ENCODE measurements at places on chromosomes 12 and 14.

GRCh38 chr12:66144791-66145754 is 14.5 kb upstream of the LLPH start:
- DNase-seq: peak; percentile 77

- DNase-seq: no peak
Measured at GRCh38 chr14:101834397-101834796, 72.9 kb downstream of the PPP2R5C start.

DNA sequence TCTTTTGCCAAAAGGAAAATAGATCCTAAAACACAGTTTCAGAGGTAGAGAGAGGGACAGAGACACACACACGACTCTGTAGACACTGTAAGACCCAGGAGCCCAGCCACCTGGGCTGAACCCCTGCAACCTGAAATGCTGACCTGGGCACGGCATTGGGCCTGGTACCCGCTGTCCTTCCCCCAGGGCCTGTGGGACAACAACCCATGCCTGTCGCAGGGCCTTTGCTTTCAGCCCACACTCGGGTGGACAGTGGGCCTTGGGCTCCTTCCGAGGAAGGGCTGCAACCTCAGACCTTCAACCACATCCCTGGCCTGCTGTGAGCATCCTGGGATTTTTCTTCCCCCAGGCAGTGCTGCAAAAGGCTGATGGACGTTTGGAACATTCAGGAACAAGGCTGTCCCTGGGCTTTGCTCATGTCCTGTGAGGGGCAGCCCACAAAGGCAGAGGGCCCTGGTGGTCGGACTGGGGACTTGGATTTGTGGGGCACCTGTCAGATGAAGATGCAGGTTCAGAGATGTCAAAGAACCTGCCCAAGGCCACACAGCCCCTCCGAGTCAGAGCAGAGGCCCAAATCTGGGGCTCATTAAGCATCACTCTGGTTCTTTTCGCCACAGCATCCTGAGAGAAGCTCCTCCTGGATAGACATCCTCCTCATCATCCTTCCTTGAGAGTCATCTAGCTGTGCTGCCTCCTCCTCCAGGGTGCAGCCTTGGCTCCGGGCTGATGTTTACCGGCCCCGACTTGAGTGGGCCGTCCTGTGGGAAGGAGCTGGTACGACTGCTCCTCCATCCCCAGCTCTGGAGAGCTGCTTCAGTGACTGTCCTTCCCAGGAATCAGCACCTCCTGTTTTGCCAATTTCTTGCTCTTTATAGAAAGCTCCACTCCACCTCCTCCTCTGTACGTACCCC is 32.7 kb downstream of the CCDC92 start:
- DNase-seq: no peak

GRCh38 chr12:83538361-83538965 is 851.8 kb downstream of the TMTC2 start:
- DNase-seq: no peak

DNA sequence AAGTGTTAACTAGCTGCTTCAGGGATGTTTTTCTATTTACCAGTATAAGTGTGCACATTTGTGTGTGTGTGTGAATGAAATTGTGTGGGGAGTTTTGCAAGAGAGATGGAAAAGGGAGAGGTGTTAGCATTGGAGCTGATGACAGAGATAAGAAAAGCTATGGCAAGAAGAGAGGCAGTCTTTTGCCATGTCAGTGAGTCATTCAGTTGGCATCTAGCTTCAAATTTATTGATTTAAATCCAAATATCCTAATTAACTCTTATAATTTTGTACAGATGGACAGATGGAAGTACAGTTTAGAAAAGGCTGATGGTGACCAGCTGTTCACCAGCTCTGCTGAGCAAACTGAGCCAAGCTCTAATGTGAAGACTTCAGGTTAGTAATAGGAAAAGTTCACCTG is 3.3 kb upstream of the BHLHE41 start:
- DNase-seq: peak; percentile 74

DNA sequence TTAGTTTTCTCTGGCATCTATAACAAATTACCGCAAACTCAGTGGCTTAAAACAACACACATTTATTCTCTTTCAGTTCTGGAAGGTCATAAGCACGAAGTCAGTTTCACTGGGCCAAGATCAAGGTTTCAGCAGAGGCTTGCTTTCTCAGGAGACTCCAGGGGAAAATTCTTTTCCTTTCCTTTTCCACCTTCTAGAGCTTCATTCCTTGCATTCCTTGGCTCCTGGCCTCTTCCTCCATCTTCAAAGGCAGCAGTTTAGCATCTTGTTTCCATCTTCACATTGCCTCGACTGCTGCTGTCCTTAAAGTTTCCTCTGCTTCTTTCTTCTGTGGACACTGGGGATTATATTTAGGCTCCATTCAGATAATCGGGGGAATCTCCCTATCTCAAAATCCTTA is 106.1 kb downstream of the PDE3A start:
- DNase-seq: peak; percentile 25

- peak; percentile 23 for DNase-seq
Measured at GRCh38 chr14:65072256-65072655, 30.1 kb downstream of the MAX start.

- no peak for DNase-seq
Measured at GRCh38 chr14:69613312-69614073, 2.1 kb downstream of the SUSD6 start.

- no peak for DNase-seq
Measured at GRCh38 chr12:44003721-44004120, 167.8 kb downstream of the TMEM117 start.

- no peak for DNase-seq
Measured at GRCh38 chr14:51176839-51177238, 63.2 kb upstream of the TMX1 start.

DNA sequence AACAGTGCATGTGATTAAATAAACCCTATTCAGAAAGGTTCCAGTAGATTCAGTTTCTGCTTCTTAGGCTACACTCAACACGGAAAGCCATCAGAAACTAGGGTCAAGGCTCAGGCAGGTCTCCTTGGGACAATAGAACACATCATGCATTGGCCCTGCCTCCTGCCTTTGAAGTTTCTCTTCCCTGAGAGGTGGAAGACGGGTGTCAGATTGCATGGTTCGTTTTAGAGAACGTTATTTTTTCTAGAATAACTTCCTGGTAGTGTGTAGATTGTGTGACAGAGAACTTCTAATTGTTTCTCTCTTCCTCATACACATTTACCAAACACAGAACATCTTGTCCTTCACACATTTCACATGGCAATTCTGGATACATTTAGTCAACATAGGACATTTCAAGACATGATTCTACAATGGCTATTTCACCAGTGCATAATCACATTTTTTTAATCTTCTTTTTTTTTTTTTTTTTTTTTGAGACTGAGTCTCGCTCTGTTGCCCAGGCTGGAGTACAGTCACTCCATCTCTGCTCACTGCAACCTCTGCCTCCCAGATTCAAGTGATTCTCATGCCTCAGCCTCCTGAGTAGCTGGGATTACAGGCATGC is 106.6 kb upstream of the AMN1 start:
- DNase-seq: no peak

- DNase-seq: no peak
Measured at GRCh38 chr12:25950329-25951115, 8.0 kb upstream of the RASSF8 start.

GRCh38 chr12:132397934-132398385 is 68.6 kb upstream of the GALNT9 start:
- DNase-seq: no peak

DNA sequence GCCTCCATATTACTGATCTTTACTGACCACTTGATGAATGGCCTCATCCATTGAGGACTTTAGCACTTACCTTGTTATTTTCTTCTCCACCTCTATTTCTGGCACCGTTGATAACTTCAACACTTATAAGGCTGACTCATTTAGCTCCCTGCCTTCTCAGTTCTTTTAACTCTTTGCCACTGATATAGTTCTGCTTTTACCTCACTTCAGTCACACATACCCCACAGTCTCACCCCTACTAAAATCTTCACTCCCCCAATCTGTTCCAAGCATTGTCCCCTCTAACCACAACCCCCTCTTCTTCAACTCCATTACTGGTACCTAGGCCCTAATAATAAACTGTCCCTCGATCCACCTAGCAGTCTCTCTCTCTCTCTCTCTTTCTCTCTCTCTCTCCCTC is 141.0 kb downstream of the PAH start:
- DNase-seq: no peak

- no peak for DNase-seq
Measured at GRCh38 chr14:22464422-22465142, 124.4 kb downstream of the DAD1 start.

GRCh38 chr12:587132-588023 is 75.9 kb downstream of the NINJ2 start:
- no peak for DNase-seq

GRCh38 chr12:100485983-100486382 is 12.3 kb downstream of the NR1H4 start:
- DNase-seq: no peak

DNA sequence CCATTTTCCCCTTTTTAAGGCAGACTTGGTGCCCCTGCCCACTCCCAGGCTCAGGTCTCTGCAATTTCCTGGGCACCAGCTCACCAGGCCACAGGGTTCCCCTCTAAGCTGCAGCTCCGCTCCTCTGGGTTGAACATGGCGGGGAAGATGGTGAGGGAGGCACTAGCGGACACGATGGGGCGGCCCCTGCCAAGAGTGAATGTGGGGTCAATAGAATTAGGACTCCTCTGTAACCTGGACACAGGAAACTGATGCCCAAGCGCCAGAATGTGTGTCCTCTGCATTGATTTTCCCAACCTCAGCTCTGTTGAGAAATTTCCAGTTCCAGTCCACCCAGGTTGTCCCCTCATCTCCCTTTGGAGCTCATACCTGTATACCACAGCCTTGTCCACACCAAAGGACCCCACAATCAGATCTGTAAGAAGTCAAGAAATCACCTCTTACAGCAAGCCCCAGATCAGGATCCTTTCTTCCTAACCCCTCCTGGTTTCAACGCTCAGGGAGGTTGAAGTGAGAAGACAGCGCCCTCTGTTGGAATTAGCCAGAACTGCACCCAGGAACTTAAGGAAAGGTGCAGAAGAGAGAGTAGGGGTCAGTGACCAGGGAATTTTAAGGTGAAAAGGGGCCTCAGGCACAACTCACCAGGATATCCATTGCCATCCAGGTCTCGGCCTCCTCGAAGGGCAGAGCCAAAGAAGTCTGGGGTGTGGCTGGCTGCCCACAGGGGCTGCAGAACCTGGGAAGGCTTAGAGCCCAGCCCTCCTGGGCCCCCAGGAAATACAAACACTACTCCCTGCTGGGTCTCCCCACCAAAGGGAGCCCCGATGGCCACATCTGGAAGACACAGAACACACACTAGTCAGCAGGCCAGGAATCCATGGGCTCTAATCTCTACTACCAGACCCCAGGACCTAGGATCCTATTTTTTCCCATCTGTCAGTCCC is 14.7 kb downstream of the ITGA5 start:
- DNase-seq: peak; percentile 58

DNA sequence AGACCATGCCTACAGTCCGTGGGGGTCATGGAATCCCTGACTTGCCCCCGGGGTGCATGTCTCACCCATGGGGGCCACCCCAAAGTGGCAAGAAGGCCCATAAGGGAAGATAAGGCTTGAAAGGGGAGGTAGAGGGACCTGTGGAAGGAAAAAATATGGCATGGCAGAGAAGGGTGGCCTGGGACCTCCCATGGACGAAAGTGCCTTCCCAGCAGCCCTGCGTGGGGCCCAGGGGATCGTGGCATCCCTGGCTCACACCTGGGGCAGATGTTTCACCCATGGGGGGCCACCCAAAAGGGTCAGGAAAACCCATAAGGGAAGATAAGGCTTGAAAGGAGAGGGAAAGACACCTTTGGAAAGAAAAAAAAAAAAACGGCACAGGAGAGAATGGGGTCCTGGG is 264.6 kb downstream of the ALG10 start:
- no peak for DNase-seq

DNA sequence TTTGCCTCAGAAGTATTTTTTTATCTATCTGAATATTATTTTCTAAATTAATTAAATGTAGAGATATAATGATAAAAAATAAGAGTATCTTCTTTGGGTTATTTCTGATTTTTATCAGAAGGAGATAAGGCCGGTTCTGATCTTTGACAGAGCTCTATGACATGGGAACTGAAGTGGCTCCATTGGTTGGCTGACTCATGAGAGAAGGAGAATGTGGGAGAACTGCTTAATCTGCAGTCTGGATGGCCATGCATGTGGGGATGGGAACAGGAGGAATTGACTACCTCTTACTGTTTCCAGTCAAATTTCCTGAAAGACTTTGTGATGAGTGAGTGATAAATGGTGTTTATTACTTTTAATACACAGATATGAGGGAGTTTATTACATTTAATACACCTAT is 155.8 kb upstream of the ATP2B1 start:
- no peak for DNase-seq

DNA sequence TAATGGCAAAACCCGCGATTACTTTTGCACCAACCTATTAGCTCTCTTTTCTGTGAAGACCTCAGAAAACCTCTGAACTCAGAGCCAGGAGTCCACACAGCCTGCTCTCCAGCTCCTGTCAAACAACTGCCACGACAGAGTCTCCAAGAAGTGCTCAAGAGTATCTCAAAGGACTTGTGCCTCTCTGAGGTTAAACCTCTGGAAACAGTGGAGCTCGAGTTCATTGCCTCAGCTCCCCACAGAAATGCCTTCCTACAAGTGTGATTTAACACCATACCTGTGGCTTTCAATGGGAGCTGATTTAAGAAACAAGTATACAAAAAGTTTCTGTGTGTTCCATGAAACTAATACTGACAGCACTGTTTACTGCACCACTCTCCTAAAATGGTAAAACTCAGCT is 20.1 kb downstream of the ACTN1 start:
- DNase-seq: peak; percentile 41

GRCh38 chr14:76908834-76909233 is 82.6 kb downstream of the LRRC74A start:
- no peak for DNase-seq

DNA sequence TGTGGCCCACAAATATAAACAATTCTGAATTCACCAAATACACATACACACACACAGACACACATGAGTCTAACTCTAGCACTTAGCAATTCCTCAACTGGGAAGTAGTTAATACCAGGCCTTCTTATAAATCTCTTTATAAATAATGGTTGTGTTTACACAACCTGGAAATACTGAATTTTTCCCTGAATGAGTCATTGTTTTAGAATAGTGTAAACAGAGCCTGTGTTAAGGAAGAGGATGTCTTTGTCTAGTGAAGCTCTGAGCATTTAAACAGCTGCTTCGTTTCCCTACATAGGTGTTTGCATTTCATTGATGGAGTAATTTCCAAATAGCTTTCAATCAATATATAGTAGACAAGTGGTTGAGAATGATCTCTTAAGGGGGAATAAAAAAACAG is 218.8 kb downstream of the BTG1 start:
- DNase-seq: peak; percentile 84

DNA sequence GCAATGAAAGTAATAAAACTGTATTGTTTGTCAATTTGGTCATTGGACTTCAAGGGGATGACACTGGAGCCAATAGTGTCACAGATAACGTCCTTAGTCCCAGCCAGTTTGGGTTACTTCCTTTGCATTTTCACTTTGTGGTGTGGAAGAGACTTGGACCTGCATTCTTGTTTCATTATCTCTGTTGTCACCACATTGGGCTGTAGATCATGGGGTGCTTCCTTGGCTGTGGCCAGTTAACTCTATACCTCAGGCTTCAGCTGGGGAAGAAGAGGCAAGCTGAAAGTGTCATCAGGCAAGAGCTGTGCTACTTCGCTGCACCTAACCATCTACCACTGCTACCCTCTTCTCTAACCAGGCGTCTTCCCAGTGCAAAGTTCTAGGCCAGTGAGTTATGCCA is 15.1 kb upstream of the CISTR start:
- DNase-seq: peak; percentile 39

- DNase-seq: no peak
Measured at GRCh38 chr14:25090256-25090655, 40.3 kb upstream of the STXBP6 start.

Data from AG10803 (cell line).